RWPE1 (cell line): ENCODE measurements at places on chromosomes 3 and 15.

DNA sequence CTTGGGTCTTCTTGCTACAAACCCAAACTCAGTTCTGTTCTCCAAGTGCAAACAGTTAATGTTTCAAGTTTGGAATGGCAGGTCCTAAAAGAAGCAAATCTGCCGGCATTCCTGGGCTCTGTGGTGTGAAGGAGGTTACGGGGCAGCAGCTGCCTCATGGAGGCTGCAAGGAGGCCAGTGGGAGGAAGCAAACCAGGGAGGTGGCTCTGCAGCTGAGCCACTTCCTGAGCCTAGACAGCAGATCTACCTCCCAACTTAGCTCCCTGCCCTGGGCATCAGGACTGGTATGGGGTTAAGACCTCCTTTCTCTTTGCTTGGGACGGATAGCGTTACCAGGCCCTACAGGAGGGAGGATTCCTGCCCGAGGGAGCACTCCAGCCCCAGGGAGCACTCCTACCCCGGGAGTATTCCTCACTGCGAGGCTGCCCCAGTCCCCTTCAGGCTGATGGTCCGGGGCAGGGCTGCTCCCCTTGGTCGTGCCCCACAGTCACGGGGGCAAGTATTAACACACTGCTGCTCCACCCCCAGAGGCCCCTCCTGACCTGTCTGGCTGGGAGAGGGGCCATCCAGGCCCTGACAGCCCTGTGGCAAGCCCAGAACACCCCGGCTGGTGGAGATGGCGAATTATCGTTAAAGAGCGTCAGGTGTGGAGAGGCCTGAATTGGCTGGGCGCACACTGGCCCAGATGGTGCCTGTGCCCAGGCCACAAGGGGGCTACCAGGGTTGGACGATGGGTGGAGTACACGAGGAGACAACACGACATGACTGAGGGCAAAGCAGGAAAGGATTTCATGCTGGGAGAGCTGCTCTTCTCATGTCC, 129.9 kb downstream of the ATP10A start:
- no peak for DNase-seq

- no peak for DNase-seq
Measured at GRCh38 chr15:76898102-76898501, 7.0 kb downstream of the SCAPER start.

DNA sequence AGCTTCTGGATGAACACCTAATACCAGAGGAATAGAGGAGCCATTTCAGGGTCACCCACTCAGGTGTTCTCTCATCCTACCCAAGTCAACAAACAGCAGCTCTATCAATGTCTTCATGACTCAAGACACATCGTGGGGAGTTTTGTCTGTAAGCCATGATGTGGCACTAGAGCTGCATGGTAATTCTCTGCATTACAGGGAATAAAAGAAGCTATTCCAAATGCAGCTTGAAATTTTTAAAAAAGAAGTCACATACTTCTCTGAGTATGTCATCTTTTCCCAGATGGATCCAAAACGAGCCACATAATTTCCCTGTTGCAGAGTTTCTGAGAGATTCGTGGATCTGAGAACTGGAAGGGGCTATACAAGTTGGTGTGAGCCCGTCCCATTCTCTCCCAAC, 6.1 kb upstream of the THSD4 start:
- DNase-seq = no peak

DNA sequence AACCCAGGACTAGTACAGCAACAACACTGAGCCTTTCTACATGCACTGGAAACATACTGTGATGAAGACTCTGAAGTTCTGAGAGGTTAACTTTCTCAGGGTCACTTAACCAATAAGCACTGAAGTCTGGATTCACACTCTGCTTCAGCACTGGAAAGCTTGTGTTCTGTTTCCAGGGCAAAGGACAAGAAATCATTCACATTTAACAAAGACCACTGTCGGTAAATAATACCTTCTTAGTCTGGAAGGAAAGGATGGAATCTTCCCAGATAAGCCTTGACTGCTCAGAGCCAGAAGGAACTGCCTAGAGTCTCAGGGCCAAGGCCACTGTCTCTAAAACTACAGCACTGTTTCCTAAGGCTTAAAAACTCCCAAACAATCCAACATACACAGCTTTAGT, 4.3 kb upstream of the GLYCTK start:
- DNase-seq = no peak

- DNase-seq = peak; percentile 88
Measured at GRCh38 chr3:141308588-141309218, 59.6 kb upstream of the ZBTB38 start.
